ENCODE measurements at places on chromosomes 1 and 21. TPM values are rescaled to one million over a fixed set of nuclear protein-coding genes. Genes with fewer than 3 reads are reported as not detected.
A peak's percentile ranks its signal among the peaks of the same experiment; 100 is the strongest.

The NDUFS5 gene
- 78.1 TPM for total RNA-seq

DNA sequence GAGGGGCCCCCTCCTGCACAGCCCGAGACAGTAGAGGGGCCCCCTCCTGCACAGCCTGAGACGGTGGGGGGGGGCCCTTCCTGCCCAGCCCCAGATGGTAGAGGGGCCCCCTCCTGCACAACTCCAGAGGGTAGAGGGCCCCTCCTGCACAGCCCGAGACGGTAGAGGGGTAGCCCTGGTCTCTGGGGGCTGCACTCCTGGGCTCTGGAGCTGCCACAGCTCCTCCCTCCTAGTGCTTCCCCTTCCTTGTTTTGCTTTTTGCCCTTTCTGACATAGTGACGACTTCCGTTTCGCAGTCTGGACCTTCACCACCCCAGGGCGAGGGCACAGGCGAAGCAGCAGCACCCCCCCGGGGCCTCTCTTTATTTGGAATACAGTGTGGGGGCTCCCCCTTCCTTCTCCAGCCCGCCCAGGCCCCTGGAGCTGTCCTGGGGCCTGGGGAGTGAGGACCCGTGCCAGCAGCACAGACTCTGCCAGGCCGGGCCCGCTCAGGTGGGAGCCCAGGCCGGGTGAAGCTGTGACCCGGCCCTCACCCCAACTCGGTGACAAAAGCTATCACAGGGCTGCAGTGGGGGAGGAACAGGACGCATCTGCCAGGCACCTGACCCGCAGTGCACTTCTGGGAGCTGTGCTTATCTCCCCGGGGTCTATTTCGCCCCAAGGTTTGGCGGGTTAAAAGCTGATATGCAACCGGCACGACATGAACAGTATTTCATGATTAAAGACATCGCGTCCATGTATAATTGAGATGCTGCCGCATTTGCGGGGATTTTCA is 1.1 kb upstream of the PRXL2B start:
- peak; percentile 63 for DNase-seq

The LCE3D gene
- not detected for total RNA-seq

GRCh38 chr1:111484391-111485026 is 10.7 kb downstream of the C1orf162 start:
- DNase-seq, result no peak

DNA sequence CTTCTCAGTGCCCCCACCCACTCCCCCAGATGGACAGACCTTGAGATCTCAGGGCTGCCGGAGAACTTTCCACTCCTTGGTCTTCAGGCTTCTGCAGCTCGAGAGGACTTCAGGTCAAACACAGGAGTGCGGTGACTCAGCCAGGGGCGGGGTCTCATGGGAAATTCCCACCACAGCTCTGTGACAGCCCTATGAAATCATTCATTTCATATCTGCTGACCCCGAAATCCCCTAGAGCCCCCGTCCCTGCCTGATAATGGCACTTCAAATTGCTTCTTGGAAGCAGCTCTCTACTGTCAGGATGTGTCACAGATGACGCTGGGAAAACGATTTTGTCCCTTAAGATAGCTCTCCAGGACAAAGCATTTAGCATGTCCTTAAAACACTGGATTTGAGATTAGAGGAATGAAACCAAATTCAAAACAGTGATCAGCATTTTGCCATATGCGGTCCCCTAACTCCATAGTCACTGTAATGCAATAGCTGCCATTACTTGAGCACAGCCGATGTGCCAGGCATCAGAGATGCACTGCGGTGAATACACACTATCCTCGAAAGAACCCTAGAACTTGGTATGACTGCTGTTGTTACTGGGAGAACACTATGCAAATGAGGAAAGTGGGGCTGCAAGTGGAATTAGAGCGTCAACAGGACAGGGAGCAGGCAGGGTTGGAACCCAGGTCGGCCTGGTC is at the start of gene TNFRSF9:
TSS of gene TNFRSF9 (minus strand) at position 95 of the 692 bp plus-strand sequence. CDS start 845 bp downstream, outside the sequence.
- DNase-seq, result no peak

The AMY1B gene
- 1.5 TPM for total RNA-seq

The DCST1 gene
- not detected for total RNA-seq
